ENCODE measurements at places on chromosomes 13 and 19. TPM values are rescaled to one million over a fixed set of nuclear protein-coding genes. Genes with fewer than 3 reads are reported as not detected.

ACP7 gene
- not detected for total RNA-seq

SLC17A7 gene
- total RNA-seq = 1.6 TPM

CALR3 gene
- not detected for total RNA-seq

MCEMP1 gene
- total RNA-seq = not detected

RAP2A gene
- 23.1 TPM for total RNA-seq

RNF17 gene
- total RNA-seq = not detected

ISOC2 gene
- total RNA-seq = 99.4 TPM

SLC6A16 gene
- total RNA-seq = 1.6 TPM

ZNF415 gene
- 17.0 TPM for total RNA-seq

DNA sequence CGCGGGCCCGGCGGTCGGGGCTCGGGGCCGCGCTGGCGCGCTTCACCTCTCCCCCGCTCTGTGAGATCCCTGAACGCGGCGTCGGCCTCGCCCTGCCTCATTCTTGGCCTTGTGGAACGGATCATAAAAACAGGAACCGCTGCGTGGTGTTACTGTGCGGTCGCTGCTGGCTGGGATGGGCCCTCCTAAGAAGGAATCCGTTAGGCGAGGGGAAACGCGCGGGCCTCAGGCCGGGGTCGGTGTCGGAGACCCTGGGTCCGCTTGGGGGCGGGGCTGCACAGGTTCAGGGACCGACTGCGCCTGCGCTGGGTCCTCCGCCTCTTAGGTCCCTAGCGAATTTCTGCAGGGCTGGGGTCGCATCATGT is 381 bp downstream of the CKAP2 start:
- DNase-seq = peak; percentile 92

- no peak for DNase-seq
These were observed 5.8 kb downstream of the QTRT1 start for GRCh38 chr19:10706990-10707389.

- DNase-seq = peak; percentile 7
These were observed 204.5 kb downstream of the PDS5B start for GRCh38 chr13:32790731-32791130.

DNA sequence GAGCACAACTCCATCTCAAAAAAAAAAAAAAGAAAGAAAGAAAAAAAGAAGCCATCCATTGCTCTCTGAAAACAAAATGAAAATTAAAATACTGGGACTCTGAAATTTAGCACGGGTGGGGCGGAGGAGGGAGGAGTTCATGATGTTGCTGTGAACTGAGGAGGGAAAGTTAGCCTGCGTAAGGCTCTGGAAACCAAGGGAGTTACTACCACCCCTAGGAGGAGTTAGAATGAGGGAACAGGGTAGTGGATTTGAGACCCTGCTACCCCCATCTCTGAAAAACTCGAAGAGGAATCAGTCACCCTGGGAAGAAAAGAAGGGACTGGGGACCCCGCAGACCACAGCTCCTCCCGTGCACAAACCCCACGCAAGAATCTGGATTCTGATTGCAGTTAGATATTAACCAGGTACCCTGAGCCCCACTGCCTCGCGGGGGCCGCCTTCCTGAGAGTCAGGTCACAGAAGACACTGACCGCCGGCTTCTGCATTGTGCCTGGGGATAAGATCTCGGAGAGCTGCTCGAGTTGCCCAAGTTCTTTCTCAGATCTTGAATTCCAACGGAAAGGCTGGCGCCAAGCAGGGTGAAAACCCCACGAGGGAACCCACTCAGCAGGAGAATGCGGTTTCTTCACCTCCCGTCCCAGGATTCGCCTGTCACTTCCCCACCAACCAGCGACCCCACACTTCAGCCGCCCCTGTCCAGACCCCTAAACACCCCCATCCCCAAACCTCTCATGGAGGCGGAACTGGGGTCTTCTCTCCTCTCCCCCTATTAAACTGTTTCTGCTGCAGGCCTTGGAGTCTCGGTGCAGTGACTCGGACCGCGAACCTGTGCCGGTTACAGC is 870 bp downstream of the ZNF442 start:
- DNase-seq = peak; percentile 29

DNA sequence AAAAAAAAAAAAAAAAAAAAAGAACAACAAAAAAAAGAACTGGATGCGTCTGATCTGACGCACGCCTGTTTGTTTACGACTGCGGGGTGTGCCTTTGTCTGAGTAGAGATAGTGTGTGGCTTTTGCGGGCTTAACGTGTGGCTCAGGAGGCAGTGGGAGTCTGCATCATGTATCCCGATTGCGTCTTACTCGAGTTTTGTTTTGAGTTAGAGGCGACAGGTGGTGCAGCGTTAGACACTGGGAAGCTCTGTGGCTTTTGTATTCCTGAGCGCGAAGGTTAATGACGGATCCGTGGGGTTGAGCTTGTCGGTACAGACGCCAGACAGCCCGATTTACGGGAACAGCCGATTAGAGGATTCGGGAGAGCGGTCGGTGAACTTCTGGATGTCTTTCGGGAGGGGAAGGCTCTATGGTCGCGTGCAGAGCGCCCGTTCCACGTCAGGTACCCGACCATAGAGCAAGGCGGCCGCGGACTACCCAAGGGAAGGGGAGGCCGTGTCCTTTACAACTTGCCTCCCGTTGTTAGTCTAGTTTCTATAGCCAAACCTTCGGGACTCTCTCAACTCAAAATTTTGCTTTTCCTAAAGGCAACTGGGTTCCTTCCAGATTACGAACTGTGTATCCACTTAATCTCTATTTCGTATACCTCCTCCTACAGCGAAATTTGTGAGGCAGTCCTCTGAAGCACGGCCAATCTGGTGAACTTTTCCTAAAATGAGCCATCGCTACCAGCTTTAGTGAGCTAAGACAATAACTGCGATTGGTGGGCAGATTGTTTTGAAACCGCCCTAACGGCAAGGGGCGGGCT is 926 bp upstream of the HNRNPUL1 start:
- DNase-seq = peak; percentile 76

DNA sequence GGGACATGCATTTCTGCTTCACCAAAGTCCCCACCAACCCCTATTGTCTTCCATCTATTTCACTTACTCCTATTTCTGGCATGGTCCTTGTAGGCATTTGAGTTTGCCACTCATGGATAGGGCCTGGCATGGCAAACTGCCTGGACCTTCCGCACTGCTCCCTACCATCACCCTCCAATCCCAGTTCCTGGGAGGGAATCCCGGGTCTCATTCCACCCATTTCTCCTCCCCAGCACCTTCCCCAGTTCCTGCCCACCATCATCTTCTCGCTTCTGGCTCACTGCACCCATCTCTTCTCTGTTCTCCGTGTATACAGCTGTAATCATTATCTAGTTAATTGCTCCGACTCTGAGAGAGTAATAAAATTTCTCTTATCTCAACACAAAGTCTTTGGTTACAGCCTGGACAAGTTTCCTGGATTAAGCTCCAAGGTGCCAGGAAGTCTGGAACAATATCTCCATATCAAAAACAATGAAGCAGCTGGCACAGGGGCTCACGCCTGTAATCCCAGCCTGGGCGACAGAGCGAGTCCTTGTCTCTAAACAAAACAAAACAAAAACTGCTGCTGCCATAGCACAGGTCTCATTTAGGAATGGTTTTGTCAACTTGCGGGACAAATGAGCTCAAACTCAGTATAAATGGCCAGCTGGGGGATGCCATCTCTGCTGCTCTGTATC is 17.0 kb upstream of the COX7A1 start:
- DNase-seq = no peak

GRCh38 chr13:87124785-87125074 is 546.4 kb upstream of the SLITRK5 start:
- no peak for DNase-seq

- no peak for DNase-seq
These were observed 11.0 kb downstream of the SLC7A9 start for GRCh38 chr19:32858559-32858958.

GRCh38 chr13:31797154-31797775 is 57.9 kb downstream of the RXFP2 start:
- peak; percentile 69 for DNase-seq

DNA sequence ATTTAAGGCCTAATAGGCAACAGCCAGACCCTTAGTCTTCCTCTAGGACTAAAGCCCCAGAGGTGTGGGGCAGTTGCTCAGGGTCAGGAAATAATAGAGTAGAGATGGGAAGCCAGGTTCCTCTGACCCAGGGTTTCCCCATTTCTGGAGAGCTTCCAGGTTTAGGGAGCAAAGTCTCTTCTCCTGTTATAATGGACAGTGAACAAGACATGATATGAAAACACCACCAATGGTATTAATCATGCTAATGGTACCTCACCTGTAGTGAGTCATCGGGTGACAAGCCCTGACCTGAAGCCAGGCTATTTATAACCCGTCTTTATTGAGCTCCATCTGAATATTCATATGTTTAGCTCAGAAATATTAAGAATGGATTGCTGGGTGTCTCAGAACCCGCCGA is 24.6 kb downstream of the BICRA start:
- no peak for DNase-seq

- no peak for DNase-seq
These were observed 6.6 kb downstream of the THOP1 start for GRCh38 chr19:2791876-2792275.

DNA sequence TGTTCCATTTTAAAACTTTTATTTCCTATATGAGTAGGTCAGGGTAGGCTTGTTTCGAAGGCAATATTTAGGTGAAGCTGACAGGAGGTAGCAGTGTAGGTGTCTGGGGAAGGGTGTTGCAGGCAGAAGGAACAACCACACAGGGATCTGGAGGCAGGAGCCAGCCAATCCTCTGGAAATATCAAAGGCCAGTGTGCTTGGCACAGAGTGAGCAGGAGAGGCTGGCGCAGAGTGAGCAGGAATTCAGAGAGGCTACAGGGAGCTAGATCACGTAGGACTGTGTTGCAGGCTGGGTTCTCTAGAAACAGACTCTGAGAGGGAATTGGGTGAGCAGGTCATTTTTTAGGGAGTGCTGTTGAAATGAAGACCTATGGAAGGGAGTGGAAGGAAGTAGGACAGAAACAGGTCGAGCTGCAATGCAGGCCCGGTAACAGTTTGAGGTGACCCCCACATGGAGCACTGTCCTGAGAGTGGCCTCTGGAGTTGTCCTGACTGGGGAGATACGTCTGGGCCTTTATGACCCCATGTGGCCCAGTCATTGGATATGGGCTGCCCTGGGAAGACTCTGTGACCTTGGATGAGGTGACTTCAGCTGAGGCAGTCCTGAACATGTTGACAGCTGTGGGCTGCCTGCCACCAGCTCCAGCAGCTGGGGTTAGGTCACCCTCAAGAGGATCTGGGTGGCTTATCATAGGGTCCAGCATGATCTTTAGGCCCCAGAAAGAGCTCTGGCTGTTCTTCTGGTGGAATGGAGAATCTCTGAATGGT is 51.7 kb downstream of the ERCC5 start:
- DNase-seq = peak; percentile 34

Data from cardiac muscle cell (in vitro differentiated cells and primary cell).